ENCODE measurements at places on chromosomes 12 and 14.

DNA sequence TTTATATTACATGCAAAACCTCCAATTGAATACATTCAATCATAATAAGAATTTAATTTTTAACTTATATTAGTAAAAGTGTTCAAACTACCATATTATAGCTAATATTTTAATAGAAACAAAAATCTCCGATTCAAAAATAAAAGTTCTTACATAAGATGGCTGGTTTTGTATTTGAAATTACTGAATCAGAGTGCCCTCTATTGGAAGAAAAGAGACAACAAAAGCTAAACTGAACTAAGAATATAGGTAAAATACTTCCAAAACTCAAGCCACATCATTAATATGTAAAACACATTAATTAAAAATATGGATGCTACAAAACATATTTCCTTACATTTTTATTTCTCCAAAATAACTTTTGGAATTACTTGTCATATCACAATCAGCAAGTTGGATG lies 120.3 kb downstream of the GARIN6 start:
- no peak for DNase-seq

- DNase-seq, result no peak
Observed at GRCh38 chr14:70857496-70857890, 48.2 kb upstream of the MAP3K9 start.

- DNase-seq, result no peak
Observed at GRCh38 chr14:55766071-55766470, 186.1 kb downstream of the KTN1 start.

DNA sequence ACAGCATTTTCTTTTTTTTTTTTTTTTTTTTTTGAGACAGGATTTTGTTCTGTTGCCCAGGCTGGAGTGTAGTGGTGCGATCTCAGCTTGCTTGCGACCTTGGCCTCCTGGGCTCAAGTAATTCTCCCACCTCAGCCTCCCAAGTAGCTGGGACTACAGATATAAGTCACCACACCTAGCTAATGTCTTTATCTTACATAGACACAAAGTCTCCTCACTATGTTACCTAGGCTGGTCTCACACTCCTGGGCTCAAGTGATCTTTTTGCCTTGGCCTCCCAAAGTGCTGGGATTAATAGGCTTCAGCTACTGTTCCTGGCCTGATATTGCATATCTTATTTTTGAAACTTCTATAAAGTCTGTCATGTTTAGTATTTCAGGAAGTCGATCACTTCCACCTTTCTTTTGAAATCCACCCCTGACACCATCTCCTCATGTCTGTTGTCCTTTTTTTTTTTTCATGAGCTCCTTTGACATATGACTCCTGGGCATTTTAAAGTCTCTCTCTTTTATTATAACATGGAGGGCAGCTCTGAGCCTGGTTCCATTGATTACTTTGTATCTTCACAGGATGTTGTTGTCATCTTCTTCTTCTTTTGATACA lies 5.9 kb upstream of the A2ML1 start:
- no peak for DNase-seq

DNA sequence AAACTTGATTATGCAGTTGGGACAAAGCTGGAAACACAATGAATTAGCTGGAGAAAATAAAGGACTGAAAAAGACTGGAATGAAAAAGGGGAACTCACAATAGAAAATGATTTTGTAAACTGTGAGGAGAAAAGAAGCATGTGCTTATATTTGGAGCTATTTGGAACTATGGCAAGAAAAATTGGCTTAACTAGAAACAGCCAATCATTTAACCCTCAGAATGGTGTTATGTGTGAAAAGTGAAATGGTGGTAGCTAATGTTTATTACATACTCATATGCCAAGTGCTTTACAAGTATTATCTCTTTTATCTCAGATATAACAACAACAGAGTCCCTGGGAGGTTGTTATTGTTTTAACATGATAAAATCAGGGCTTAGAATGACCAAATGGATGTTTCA lies 583.1 kb upstream of the SEL1L start:
- DNase-seq, result no peak

DNA sequence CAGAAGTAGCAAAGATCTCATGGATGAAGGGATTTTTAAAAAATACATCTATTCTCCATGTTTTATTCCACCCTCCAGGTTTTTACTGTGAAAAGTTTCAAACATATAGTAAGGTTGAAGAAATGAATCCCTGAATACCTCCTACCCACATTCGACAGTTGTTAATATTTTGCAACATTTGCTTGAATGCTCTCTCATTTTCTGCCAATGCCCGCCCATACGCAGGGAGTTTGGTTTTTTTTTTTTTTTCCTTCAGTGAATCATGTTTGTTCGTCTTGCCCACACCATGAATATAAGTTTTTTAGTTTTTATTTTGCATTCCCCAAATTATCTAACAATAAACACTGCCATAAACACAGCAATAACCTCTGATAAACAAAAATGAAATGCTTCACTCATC lies 82.9 kb downstream of the MAP1LC3B2 start:
- DNase-seq, result no peak

DNA sequence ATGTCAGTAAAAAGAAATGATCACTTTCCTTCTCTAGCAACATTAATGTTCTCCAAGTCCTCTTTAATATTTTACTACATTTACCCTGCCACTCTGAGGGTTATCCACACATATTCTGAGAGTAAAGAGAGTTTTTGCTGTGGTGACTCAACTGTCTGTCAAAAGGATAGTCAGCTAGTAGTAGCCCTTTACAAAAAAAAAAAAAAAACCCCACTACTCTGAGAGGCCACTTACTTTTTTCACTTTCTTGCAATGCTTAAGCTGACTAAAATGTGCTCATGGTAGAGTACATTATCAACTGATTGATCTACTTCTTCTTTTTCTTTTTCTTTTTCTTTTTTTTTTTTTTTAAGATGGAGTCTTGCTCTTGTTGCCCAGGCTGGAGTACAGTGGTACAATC lies 27.6 kb upstream of the PPM1A start:
- DNase-seq, result no peak
